CD4-positive, alpha-beta T cell treated with Interleukin-4 for 1 hour (primary cell): ENCODE measurements at places on chromosomes 1 and 21.
A peak's percentile ranks its signal among the peaks of the same experiment; 100 is the strongest.

DNA sequence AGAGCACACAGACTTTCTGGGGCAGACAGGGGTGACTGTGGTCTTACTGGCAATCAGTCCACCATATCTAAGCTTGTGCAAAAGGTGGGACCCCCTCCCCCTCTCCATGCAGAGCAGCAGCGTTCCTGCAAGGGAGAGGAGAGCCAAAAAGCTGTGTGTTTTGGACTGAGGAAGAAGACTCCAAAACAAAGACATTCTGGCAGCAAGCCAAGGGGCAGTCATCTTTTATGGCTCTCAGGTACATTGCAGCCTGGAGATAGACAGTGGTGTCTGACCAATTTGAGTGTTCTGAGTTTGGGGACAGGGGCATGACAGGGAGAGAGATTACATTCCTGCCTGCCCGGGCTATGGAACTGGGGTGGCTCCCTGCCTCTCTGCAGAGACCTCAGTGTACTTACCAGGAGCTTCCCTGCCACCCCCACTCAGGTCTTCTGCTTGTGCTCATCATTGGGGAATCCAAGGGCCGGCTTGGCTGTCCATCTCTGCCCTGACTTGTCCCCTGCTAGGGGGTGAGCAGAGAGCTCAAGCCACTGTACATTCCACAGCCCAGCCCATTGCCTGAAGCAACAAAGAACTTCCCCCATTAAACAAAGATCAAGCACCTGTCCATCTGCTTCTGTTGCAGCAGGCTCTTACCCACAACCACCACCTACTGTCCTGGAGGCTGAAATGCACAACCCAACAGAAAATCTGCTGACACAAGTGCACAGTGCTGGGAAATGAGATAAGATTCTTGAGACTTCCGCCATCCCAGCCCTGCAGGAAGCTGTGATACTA is 131.1 kb downstream of the EVI5 start:
- DNase-seq: no peak

- no peak for DNase-seq
Observed at GRCh38 chr1:66732407-66733166, 19.7 kb upstream of the DYNLT5 start.

GRCh38 chr1:54315099-54315498 is 91.1 kb downstream of the SSBP3 start:
- no peak for DNase-seq

- DNase-seq: no peak
Observed at GRCh38 chr1:161162806-161163205, 3.4 kb upstream of the PPOX start.

DNA sequence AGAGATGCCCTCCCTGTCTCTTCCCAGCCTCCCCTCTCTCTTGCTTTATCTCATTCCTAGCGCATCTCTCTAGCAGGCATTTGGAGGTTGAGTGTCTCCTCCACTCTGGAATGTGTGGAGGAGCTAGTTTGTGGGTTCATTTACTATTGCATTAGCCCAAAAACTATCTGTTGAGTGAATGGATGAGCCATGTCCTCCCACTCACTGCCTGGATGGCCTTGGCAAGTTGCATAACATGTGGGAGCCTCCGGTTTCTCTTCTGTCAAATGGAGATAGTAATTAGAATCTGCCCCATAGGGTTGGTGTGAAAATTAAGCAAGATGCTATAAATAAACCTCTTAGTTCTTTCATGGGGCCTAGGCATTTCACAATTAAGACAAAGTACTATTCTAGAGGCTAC is 181.8 kb downstream of the KAZN start:
- DNase-seq: no peak

DNA sequence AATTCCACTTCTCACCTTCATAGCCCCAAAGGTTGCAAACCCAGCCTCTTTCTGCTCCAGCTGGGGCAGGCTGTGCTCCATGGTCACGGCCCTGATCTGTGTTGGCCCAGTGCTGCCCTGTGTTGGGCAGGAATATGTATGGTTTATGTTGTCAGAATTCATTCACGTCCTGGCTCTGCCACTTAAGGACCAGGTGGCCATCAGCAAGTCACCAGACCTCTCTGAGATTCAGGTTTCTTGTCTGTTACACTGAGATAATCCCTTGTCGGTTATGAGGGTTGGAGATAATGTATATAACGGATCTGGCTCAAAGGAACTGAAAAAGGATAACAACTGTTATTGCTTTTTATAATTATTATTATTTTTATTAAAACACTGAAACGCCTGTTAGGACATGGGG is 39.1 kb upstream of the SELENON start:
- DNase-seq: no peak

- DNase-seq: no peak
Observed at GRCh38 chr1:119958223-119958622, 61.9 kb upstream of the ADAM30 start.

- DNase-seq: peak; percentile 58
Observed at GRCh38 chr1:16082283-16083038, 9.0 kb upstream of the FAM131C start.

DNA sequence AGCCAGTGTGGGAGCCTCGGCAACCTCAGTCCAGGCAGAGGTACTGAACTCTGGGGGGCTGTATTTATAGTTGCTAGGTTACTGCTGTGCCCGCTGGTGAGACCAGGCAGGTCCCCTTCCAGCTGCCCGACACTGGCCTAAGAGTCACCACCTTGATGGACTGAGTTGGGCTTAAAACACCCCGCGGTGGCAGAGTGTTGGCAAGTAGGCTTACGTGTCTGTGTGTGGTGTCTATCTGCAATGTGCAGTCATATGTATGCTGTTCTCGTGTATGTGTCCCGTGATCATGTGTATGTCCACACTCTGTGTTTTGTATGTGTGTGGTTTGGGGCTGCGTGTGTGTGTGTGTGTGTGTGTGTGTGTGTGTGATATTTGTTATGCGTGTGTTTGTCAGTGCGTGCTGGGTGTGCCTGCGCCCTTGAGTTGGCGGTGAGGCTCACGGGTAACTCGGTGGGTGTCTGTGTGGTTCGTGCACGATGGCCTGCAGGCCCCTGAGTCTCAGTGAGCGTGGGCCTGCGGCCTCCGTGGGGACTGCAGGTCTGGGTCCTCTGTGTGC is 65.5 kb downstream of the MEF2D start:
- no peak for DNase-seq

GRCh38 chr1:41241354-41241748 is 755 bp downstream of the SCMH1 start:
- DNase-seq: peak; percentile 45

- DNase-seq: no peak
Observed at GRCh38 chr1:39671793-39672550, at the start of gene NT5C1A. TSS of gene NT5C1A (minus strand) at chr1:39672107. CDS start at chr1:39672038, 69 bp downstream.

- no peak for DNase-seq
Observed at GRCh38 chr1:221477252-221477651, 264.6 kb downstream of the DUSP10 start.

DNA sequence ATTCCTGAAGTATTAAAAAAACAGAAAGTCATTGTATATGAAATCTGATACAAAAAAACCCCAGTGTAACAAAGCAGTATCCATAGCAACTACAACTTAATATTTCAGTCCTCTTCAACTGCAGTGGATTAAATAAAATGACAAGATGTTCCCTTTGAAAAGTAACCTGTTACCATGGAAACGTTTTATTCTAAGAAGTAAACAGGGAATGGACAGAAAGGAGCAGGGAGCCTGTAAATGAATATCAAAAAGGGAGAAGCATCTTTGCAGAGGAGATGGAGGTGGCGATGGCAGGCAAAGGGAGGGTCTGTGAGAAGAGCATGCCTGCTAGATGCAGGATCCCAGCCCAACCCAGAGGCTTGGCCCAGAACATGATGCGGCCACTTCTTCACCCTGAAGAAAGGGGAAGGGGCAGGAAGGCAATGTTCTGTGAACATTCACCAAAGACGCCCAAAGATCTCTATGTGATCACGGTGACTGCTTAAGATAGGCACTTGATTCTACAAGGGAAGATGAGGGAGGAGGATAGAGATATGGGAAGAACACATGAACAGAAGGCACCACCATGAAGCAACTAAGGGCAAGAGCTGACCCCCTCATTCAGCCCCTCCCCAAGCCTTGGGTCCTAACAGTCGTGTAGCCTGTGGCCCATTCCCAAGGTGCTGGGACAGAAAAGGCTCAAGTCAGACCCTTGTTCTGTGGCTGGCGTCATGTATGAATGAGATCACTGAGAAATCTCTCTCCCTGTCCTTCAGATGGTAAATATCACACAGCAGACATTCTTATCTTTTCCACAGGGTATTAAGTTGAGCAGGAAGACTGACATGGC is 200.0 kb downstream of the SLC45A1 start:
- peak; percentile 26 for DNase-seq

DNA sequence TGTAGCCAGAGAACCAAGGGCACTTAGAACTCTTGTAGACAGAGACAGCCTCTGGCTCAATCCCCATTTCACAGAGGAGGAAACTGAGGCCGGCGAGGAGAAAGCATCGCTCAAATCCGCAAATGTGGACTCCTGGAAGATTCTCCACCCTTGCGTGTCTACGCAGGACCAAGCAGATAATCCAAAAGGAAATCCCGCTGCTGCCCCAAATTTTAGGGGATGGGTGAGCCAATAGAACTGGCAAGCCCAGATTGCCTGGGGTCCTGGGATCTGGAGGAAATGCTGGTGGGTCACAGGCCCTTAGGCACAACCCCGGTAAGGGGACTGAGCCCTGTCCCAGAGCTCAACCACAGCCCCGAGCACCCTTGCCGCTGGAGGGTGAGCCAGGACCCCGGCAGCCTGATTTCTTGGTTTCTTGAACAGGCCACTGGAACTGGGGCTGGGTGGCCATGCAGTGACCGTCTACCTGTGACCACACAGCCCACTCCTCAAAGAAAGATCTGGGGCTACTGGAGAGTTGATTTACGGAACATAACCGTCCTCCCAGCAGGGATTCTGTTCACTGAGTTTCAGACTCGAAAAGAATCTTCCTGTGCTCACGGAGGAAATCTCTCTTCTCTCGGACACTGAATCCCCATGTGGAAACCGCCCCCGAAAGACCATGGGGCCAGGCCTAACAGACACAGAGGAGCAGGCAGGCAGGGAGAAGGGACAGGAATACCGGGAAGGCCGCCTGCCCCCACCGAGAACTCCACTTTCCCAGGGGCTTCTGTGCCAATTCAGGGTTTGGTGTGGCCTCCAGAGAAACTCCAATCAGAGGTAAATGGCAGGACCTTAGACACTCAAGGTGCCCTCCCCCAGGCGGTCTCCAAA is 238.4 kb downstream of the NPHP4 start:
- DNase-seq: no peak

- DNase-seq: no peak
Observed at GRCh38 chr1:234554218-234554697, 55.7 kb downstream of the IRF2BP2 start.

DNA sequence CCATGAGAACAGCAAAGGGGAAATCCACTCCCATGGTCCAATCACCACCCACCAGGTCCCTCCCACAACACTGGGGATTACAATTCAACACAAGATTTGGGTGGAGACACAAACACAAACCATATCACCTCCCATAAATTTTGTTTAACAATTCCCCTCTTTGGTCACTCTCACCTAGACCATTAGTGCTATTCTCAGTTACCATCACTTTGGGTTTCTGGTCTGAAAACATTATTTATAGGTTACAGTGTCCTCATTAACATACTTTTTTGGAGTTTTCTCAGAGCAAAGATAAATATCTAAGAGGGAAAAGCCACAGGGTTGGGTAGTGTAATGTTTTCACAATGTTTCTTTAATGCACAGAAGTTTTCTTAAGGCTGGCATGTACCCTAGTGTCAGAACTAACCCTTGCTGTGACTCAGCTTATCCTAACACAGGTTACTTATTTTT is 47.7 kb upstream of the DNAH14 start:
- DNase-seq: no peak

DNA sequence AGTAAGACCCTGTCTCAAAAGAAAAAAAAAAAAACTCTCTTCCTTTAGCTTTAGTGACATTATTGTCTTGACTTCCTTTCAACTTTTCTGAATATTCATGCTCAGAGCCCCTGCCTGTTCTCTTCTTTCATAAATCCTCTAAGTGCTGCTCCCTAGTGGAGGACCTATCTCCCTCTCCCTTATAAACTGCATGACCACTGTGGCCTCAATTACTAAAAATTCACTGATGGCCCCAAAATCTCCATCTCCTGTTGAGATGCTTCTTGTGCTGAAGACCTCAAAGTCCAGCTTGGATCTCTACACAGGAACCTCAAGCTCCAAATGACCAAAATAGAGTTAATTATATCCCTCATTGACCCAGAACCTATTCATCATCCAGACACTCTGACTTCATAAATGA is 7.8 kb downstream of the ITLN1 start:
- no peak for DNase-seq

DNA sequence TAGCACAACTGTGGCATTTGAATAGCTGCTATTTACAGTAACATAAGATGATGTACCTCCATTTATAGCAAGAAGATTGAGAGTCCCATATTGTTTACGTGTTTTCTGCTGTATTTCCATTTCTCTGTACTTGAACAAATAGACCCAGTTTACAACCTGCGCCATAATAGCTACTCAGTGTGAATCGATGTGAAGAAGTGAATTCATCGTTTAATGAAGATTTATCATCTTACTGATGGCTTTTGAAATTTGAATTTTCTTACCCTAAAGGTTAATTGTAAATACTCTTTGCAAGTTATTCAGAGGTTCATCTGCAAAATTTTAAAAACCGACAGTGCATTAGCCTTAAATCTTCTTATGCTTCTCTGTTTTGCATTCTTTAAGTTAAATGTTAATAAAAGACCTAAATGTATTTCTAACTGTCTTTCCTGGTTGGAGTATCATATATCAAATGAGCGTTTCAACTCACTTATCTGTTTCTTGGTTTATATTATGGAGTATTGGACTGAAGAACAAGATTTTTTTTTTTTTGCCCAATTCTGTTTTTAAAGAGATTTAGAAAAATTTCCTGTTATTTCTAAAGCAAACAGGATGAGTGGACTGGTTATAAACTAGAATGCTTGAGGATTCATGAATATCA is 2.2 kb downstream of the MACO1 start:
- no peak for DNase-seq

GRCh38 chr1:155241841-155242264 is 13.4 kb downstream of the ENTREP3 start:
- peak; percentile 26 for DNase-seq

- DNase-seq: no peak
Observed at GRCh38 chr1:96464066-96464465, 257.5 kb upstream of the PTBP2 start.

- no peak for DNase-seq
Observed at GRCh38 chr21:43193651-43194302, 25.0 kb downstream of the CRYAA start.

GRCh38 chr1:83860490-83861221 is 138.3 kb downstream of the TTLL7 start:
- peak; percentile 67 for DNase-seq

- no peak for DNase-seq
Observed at GRCh38 chr1:3687504-3687903, 35.2 kb downstream of the TP73 start.

DNA sequence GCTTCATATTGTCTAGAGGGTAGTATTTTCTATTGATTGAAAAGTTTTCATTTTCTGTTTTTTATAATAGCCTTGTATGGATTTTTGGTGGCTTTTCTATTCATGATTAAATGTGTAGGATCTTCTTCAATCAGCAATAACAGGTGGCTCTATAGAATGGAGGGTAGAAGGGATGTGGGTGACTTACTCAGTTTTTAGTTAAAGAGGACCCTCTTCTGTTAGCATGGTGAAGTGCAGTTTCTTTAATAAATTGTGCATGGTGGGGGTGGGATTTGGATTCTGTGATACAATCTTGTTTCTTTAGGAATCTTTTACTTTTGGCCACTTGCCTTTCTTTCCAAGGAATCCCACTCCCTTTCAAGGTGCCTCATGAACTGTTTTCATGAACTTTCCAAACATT is 64.7 kb downstream of the SLC35A3 start:
- DNase-seq: peak; percentile 41

GRCh38 chr1:97488530-97488929 is 432.3 kb downstream of the DPYD start:
- DNase-seq: no peak
